ENCODE measurements at places on chromosomes 16 and 17.

- no peak for DNase-seq
Measured at GRCh38 chr17:37206299-37206698, 169.5 kb upstream of the C17orf78 start.

GRCh38 chr17:60087882-60088669, 9.4 kb upstream of the HEATR6 start:
- no peak for DNase-seq

GRCh38 chr16:647173-647902, 1.8 kb upstream of the WDR90 start:
- no peak for DNase-seq

- no peak for DNase-seq
Measured at GRCh38 chr17:49738456-49739163, 25.3 kb downstream of the FAM117A start.

- DNase-seq: peak; percentile 31
Measured at GRCh38 chr17:40069751-40070708, 7.3 kb downstream of the THRA start.

DNA sequence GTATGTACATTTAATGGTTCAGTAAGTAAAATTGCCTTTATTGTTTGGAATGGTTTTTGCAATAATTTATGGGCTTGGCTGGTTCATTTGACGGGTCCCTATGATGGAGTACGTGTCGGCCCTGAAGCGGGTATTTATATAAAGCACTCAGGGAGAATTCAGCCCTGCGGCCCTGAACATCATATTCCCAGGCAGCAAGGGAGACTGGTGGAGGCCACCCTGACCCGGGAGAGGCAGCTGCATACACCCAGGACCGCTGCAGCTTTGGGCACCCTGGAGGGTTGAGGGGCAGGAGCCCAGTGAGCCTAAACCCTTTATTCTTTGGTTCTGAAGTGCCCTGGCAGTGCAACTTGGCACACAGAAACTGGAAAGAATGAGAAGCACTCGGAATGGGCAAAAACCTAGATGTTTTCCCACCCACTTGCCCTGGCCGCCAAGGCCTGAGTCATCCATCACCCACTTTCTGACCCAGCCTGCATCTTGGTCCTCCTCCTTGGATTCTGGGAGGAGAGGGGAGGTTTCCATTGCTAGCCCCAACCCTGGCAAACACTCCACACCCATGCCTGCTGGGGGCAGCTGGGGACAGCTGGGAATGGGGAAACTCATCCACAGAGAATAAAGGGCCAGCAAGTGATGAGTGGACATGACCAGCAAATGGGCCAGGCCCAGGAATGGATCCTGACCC, 162.2 kb upstream of the TNRC6C start:
- DNase-seq: no peak

DNA sequence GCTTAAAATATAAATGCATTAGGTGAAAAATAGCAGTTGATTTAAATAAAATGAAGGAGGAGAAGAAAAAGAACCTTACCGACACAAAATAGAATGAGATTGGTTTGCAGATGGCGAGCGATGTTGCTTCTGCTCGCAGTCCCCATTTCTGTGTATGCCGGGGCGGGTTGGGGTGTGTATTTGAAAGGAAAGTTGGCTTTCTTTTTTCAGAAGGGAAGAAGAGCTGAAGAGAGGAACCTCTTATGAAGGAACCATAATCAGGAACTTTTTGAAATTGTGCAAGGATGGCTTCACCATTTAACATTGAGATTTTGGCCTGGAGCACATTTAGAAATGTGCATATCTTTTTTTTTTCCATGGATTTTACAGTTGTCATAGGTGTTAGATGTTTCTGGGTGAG, at the start of gene IGSF6:
TSS of gene IGSF6 (minus strand) at position 156 of the 400 bp plus-strand sequence. CDS start at position 146, 10 bp downstream.
- no peak for DNase-seq

DNA sequence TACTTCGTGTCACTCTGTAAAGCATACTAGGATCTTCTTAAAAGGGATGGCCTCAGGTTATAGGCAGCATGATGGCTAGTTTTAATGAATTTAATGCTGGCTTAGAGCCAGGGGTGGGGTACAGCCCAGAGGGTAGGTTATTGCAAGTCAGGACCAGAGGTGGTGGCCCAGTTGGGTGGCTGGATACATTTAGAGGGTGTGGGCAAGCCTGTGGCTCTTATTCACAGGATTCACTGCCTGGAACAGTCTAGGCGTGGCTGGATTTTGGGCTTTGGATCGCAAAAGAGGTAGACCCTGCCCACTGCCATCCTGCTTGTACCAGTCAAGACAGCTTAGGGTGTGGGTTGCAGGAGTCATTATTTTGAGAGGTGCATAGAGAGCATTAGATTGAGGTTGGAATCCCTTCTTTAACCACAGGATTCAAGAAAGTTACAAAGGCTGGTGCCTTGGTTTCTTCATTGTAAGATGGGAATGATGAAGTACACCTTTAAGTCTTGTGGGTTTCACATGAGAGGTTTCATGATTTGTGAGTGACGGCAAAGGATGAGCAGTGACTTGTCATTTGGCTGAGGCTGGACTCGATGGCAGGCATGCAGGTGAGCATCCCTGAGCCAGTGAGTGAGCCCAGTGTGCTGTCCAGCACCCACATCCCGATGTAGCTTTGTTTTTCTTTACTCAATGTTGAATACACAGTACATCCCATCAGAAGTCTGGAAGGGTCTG, 85.2 kb downstream of the KSR1 start:
- DNase-seq: no peak

- DNase-seq: peak; percentile 31
Measured at GRCh38 chr17:59521465-59522126, 43.8 kb upstream of the DHX40 start.

DNA sequence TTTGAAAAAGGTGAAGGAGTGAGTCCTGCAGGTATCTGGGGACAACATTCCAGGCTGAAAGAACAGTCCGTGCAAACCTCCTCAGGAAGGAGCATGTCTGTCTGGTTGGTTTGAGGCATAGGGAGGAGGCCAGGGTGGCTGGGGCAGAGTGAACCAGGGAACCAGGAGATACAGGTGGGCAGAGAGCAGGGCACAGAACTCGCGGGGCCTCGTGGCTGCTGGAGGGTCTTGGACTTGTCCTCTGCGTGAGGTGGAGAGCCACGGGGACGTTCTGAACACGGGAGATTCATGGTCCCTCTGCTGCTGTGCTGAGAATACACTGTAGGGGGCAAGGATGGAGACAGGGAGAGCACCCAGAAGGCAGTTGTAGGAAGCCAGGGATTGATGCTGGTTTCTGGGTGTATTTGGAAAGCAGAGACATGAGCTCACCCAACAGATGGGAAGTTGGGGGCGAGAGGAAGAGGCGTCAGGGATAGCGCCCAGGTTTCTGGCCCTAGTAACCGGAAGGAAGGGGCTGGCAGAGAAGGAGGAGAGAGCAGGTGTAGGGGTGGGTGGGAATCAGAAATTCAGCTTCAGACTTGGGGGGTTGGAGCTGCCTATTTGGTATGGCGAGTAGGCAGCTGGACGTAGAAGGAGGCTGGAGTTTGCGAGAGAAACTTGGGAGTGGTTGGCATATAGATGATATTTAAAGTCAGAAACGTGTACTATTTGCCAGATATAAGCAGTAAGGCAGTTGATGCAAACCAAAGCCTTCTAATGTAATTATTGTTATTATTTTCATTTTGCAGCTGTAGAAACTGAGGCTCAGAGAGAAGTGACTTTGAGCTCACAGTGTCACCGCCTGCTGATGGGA, at the start of gene CCL17:
TSS of gene CCL17 (plus strand) at position 803 of the 853 bp plus-strand sequence. CDS start 9,166 bp downstream, outside the sequence.
- DNase-seq: no peak

DNA sequence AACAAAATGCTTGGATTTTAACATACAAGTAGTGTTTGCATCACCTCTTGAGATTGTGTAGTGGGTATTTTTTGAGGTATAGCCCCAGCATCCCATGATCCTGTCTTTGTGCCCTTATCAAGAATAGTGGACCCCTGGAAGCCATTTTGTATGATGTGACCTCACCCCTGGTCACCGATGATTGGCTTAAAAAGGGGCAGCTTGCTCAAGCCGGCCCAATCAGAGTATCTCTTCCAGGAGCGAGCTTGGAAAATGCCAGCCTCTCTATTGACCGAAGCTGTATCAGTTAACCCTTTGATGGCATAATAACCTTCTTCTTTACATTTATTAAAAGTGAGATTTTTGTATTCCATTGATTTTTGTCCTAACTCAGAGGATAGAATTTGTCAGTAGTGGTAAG, 55.5 kb upstream of the FAM20A start:
- no peak for DNase-seq

DNA sequence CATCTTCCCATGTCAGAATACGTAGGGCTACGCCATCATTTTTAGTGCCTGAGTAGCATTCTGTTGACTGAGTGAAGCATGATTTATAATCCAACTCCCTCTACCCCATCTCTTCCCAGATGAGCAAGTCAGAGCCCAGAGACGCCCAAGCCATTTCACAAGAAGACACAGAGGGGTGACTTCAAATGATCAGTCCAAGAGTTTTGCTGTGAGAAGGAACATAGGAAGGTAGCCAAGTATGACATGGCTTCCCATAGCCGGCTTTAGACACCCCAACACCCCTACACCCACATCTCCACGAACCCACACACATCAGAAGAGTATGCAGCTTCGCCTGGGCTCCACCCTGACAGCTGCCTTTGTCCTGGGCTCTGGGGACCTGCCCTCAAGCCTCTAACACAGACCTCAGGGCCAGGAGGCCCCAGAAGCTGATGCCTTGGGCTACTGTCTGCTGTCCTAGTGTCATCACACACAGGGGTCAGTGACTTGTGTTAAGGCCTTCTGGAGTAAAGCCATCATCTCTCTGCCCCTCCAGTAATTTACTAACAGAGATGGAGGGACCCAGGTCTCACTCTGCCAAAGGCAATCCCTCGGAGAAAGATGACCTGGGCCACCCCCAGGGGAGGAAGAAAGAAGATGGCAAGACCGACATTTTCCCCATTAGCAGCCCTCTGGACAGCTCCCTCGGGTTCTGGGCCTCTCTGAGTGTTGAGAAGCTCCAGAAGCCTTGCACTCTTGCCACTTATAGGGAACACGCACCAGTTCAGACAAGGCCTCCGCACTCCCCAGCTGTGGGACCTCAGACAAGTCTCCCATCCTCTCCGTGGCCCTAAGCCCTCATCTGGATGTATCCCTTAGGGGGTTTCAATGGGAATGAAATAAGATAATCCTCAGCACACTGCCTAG, 38.7 kb upstream of the MRPS23 start:
- no peak for DNase-seq

- no peak for DNase-seq
Measured at GRCh38 chr16:77457046-77457445, 22.2 kb upstream of the ADAMTS18 start.

GRCh38 chr17:70976447-70976846, 807.1 kb downstream of the KCNJ2 start:
- DNase-seq: no peak

- no peak for DNase-seq
Measured at GRCh38 chr17:17909078-17909477, 63.1 kb downstream of the TOM1L2 start.

DNA sequence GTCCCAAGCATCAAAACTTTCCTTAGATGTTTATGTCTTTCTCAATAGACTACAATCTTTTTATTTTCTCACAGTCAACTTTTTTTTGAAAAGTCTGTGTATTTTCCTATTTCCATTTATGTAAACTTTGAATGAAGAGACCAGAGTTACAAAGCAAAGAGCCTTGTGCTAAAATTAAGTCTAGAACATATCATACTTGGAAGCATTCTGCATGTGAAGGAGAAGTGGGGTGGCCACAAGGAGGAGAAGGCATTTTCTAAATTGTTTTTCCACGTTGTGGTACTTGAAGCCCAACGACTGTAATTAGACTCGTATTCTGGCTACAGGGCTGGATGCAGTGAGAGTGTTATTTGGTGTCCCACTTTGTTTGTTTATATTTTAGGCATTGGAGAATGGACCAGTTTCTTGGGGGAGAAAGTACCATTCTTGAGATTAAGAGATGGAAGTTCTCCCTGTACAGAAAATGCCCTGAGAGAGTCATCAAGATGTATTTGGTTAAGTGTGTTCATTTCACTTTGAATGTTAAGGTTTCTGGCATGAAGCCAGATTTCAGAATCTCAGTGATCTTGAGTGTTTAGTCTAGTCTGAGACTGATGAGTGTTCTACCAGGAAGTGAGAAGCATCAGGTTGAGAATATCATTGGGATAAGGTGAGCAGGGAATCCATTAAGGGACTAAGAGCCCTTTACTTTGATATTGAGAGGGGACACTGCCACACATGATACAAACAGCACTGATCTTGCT, 71.6 kb downstream of the MAP2K6 start:
- DNase-seq: no peak

DNA sequence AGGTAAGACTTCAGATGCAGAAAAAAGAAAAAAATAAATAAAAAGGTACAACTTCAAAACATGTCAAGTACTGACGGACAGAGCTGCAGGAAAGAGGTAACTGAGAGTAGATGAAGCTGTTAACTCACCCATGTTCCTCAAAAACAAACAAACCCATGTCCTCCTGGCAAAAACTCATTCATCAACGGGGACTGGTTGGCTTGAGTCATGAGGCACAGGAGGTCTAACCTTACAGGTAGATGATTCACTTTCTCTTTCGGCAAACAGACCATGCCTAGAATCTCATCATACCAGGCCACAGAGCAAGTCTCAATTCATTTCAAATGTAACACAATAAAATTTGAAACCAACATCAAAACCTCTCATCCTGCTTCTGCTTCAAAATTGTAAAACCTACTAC, 12.3 kb upstream of the FASN start:
- DNase-seq: no peak

DNA sequence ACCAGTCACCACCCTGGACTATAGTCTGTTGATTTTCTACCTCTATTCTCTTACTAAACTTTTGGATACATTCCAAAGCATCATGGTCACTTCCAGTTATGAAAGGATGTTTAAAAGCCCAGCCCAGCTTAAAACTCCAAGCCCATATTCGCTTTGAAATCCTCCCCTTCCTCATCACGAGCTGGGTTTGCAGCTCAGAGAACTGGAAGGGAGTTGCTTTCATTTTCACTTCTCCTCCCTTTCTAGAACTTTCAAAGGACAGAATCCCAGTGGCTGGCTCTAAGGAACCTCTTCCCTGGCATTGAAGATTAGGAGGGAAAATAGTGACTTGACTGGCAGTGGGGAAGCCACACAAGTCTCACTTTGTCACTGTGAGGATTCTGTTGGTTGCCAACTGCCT, 100.1 kb upstream of the DYNLRB2 start:
- no peak for DNase-seq

GRCh38 chr16:70568601-70569237, 45.1 kb downstream of the SF3B3 start:
- DNase-seq: no peak

DNA sequence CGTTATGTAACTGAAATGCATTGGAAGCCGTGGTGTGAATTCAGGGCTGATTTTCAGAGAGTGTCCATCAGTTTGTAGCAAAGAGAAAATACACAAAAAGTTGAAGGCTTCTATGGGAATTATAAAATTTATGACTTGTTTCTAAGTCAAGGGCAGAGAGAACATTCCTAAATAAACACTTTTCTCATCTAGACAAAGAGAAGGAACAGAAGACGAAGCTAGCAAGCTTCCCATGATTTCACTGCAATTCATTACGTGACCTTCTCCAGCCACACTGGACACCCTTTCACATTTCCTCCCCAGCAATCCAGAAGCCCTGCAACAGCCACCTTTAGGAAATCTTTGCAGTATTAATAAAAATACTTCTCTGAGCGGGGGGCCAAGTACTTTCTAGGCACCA, 67.8 kb downstream of the TMEM100 start:
- DNase-seq: no peak

GRCh38 chr17:46001390-46002310, 2.6 kb downstream of the STH start:
- no peak for DNase-seq

GRCh38 chr16:78258375-78259065, 159.1 kb downstream of the WWOX start:
- no peak for DNase-seq

Data from central memory CD4-positive, alpha-beta T cell (primary cell).